Nasal cavity respiratory epithelium epithelial cell of viscerocranial mucosa (primary cell): ENCODE measurements at places on chromosomes 5 and 9. TPM values are rescaled to one million over a fixed set of nuclear protein-coding genes. Genes with fewer than 3 reads are reported as not detected.

The IL9 gene
- total RNA-seq: not detected in 2 replicates

The PDCD1LG2 gene
- 1.4 and 7.8 TPM in 2 replicates for total RNA-seq

The IPO11 gene
- total RNA-seq: 39.6 and 47.6 TPM in 2 replicates

The PCDHB13 gene
- under 0.01 and 0.64 TPM in 2 replicates for total RNA-seq

The FBN2 gene
- 50.4 and 182 TPM in 2 replicates for total RNA-seq

The SLC25A48 gene
- not detected in 2 replicates for total RNA-seq

The CDO1 gene
- total RNA-seq: not detected in 2 replicates

The IL31RA gene
- total RNA-seq: 0.93 and 2.7 TPM in 2 replicates

The F12 gene
- total RNA-seq: 4.4 and 9.8 TPM in 2 replicates
